Right lung (tissue), 10 donors: ENCODE measurements at places on chromosomes 2 and 18. TPM values are rescaled to one million over a fixed set of nuclear protein-coding genes. Genes with fewer than 3 reads are reported as not detected.

NDC80 gene
- 25.0 TPM for polyA plus RNA-seq

SP140 gene
- 1.1 TPM for polyA plus RNA-seq

SLC19A3 gene
- 19.0 TPM for polyA plus RNA-seq

CCDC121 gene
- polyA plus RNA-seq, result 13.4 TPM

ERICH2 gene
- polyA plus RNA-seq, result 9.6 TPM

RALBP1 gene
- polyA plus RNA-seq, result 47.9 TPM

DNA sequence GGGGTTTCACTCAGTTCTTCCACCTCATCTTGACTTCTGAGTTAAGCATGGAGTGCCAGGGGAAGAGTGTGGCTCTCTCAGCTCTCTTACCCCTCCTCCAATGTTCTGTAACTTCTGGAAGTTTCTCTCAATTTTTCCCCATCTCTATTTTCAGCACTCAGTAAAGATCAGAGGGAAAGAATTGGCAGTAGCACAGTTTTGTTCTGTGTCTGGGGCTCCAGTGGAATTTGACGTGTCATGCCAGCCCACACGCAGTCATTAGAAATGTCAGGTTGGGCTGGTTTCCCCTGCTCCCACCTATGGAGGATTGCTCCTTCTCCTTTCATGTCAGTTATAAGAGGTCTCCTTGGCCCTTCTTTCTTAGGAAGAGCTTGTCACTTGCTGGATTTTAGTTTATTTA, 104.6 kb upstream of the COL3A1 start:
- DNase-seq, result no peak

DNA sequence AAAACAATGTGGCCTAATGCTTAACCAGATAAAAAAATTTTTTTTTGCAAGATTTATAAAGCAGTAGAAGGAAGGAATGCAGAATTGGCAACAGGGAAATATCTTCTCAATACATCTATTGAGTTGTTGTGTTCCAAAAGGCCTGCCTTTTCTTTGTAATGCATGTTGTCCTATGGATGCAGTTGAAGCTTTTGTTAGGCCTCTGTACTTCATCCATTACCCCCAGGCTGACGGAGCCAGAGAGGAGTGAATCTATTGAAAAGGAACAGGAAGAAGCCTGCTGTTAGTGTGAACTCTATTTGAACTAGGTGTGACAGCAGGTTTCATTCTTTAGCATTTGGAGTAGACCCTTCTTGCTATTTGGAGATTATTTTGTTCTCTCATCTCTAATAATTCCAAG, 56.5 kb downstream of the MTX2 start:
- DNase-seq, result no peak

GRCh38 chr2:129302561-129303183, 676.8 kb upstream of the RAB6C start:
- DNase-seq, result no peak

DNA sequence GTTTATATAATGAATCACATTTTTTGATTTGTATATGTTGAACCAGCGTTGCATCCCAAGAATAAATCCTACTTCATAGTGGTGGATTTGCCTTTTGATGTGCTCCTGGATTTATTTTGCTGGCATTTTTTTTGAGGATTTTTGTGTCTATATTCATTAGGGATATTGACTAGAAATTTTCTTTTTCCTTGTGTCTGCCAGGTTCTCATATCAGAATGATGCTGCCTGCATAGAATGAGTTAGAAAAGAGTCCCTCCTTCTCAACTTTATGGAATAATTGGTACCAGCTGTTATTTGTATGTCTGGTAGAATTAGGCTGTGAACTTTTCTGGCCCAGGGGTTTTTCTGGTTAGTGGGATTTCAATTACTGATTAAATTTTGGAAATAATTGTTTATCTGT, 457.4 kb upstream of the DSEL start:
- no peak for DNase-seq

- DNase-seq, result no peak
Measured at GRCh38 chr2:173412628-173413027, 58.0 kb downstream of the CDCA7 start.

GRCh38 chr2:208033701-208034502, 8.6 kb upstream of the PLEKHM3 start:
- no peak for DNase-seq

DNA sequence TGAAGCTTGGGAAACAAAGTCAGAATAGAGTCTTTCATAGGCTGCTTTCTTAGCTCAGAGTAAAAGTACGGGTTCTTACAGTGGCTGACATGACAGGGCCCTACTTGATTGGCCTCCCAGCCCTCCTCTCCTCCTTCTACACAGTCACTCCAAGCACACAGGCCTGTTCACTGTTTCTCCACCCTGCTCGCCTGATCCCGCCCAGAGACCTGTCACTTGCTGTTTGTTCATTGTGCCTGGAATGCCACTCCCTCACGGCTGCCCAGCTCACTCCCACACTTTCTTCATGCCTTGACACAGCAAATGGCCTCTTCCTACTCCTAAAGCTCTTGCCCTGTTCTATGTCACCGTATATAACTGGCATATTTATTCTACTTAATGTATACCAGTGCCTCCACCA, 104.8 kb downstream of the MAP4K4 start:
- DNase-seq, result no peak

DNA sequence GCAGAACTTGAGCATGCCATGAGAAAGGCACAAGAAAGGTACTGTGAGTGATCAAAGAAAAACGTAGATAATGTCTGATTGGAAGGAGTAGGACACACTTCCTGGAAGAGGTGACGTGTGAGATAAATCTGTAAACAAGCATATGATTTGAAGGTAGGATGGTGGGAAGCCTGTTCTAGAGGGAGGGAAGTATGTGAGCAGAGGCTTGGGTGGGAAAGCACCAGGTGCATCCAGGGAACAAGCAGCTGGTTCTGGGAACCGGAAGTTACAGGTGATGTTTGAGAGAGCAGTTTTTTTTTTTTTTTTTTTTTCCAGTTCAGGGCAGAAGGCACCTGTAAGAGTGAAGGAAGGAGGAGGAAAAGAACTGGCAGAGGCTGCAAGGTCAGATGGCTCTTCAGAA, 116.6 kb upstream of the EFEMP1 start:
- no peak for DNase-seq

DNA sequence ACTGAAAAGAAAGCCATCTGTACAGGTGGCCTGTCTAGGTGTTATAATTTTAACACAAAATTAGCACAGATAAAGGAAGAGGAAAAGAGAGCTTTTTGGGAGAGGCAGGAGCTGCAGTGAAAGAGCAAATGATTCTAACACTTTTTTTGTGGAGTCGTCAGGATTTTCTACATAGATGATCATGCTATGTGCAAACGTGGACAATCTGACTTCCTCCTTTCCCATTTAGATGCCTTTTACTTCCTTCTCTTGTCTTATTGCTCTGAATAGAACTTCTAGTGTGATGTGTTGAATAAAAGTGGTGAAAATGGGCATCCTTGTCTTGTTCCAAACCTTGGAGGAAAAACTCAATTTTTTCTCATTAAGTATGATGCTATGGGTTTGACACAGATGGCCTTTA, 334.5 kb downstream of the NBAS start:
- DNase-seq, result no peak

DNA sequence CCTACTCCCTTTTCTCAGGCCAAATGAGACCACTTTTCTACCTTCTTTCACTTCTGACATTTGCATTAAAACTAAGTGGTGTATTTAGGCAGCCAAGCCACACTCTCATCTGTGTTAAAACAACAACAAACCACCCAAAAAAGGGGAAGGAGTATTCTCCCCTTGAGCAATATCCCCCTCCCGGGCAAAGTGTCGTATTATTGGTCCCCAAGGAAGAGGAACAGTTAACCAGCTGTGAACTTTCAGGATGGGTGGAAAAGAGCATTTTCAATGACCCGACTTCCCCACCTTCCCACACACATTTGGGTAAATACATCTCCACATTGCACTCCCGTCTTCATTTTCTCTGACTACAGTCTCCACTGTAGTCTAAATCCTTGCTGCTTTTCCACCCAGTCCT, 44.3 kb downstream of the FEZ2 start:
- no peak for DNase-seq
